Stimulated activated CD4-positive, alpha-beta T cell treated with anti-CD3 and anti-CD28 coated beads, TNF-alpha, amount 100 ng/mL, for 48 hours (primary cell): ENCODE measurements at places on chromosomes 16 and 17.

GRCh38 chr17:11719856-11720255, 121.6 kb downstream of the DNAH9 start:
- DNase-seq = no peak

- DNase-seq = no peak
Measured at GRCh38 chr17:31715446-31715845, 143.6 kb downstream of the COPRS start.

DNA sequence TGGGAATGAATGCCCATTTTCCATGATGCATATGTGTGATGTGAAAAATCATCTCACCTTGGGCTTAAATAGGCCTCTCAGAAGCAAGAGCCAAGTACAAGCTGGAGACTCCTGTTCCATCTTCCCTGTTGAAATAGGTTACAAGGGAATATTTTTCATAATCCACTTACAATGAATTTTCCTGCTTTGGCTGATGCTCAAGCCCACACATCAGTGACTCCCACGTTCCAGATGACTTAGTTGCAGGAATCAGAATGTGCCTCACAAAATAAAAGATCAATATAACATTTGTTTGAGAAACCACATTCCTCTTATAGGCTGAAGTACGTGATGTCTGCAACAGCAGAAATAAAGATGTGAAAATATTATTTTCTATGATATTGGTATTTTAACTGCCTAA, 24.1 kb downstream of the ANKFN1 start:
- no peak for DNase-seq

GRCh38 chr16:2587891-2588565, 50.2 kb downstream of the PDPK1 start:
- no peak for DNase-seq

DNA sequence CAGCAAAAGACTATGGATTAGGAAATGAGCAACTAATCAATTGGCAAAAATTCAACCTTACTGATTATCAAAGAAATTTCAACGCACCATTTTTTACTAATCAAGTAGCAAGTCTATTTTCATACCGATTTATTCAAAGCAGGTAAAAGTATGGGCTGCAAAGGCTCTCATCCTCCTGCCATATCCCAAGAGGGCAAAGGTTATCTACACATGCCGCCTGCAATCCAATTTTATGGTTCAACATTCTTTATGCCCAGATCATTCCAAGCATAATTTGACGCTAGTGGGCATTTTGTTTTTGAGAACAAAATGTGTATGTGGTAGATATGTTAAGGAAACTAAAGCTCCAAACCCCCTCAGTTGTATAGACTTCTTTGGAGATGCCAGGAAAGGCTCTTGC, 270.6 kb downstream of the MAF start:
- DNase-seq = no peak

DNA sequence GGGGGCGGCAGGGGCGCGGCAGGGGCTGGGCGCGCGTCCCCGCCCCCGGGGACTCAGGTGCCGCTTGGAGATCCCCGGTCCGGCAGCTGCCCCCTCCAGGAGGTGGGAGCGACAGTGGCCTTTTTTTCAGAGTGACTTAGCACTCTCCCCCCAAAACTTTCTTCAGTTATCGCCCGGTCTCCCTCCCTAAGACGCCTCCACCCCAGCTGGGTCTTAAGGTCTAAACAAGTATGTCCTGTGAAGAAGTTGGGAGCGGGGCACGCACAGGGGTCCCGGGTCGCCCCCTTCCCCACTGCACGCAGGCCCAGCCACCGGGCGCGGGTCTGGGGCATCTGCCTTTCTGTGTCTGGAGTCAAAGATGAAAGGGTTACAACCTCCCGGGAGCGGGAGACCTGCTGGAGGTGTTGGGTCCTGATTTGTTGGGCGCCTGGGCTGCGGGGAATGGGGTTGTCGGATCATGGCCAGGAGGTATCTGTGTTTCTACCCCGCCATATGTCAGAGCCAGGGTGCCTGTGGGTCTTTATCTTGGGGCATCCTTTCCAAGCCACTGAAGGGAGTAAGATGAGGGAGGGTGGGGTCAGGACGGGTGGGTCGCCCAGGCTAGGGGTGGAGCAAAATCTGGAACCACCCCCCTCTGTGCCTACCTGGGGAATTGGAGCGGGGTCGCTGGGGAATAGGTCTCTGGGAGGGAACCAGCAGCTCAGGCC, 757 bp downstream of the FMNL1 start:
- DNase-seq = peak; percentile 60

- peak; percentile 16 for DNase-seq
Measured at GRCh38 chr16:80803339-80804055, 901 bp downstream of the CDYL2 start.
